Stimulated activated CD4-positive, alpha-beta T cell treated with anti-CD3 and anti-CD28 coated beads, Interleukin-15, amount 100 ng/mL, for 1 hour (primary cell): ENCODE measurements at places on chromosomes 2 and 18.

DNA sequence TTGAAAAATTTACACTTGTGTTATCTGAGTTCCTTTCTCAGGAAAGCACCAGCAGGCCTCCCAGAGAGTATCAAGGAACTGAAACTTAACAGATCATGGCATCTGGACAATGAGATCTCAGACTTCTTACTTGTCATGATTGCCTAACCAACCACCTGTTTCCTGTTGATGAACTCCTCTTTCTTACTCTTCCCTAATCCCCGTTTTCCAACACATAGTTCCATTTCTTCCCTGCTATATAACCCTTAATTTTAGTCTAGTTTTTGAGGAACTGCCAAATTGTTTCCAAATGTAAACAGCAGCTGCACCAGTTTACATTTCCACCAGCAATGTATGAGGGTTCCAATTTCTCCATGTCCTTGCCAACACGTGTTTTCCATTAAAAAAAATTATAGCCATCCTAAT is 6.1 kb upstream of the FAM171B start:
- no peak for DNase-seq

- no peak for DNase-seq
Observed at GRCh38 chr2:200662727-200663126, 76.9 kb downstream of the AOX1 start.

- DNase-seq: no peak
Observed at GRCh38 chr2:120406566-120406965, 60.6 kb downstream of the INHBB start.

DNA sequence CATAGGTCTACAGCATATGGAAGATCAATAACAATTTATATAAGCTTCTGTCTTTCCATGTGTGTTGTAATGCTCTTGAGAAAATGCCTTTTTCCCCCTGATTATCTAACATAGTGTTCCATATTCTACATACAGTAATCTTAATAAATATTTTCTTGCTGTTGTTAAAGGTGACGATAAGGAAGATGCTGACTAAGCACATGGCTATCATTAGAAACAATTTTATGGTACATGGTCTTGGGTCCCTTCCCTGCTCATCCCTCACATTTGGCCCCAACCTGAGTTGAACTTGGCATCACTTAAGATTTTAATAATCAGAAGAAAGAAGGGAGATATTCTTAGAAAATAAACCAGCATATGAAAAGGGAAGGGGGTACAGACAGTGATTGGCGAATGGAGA is 382.1 kb upstream of the CDH20 start:
- DNase-seq: no peak

DNA sequence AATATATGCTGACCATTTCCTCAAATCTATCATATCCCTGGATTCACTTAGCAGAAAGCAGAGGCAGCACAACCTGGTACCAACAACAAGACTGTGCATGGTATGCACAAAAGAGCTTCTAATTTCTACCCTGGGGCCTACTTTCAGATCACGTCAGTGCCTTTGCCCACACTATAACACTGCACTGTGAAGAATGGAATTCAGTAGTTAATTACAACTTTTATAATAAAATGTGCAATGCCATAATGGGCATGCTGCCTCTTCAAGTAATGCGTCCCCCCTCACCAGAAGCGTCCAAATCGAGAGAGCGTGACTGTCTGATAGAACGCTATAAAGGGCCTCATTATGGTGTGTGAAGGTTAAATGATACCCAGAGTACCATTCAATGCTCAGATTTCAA is 328.1 kb upstream of the PKDCC start:
- no peak for DNase-seq

DNA sequence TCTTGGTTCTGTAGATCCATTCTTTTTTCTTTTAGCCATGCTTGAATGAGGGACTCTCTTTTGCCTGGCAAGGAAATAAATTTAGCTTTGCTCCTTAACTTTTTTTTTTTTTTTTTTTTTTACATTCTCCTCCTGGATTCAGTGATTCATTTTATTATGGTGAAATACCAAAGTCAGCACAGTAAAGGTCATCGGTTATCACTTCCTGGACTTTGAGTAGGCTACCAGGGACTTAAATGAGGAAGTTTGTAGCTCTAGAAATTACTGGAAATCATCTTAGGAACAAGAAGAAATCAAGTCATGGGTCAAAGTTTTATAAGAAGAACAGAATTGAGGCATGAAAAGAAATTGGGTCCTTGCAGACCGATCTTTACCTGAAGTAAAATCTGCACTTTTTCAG is 75.0 kb downstream of the SOCS6 start:
- no peak for DNase-seq

GRCh38 chr2:176126929-176127773 is 2.4 kb upstream of the HOXD8 start:
- peak; percentile 47 for DNase-seq

DNA sequence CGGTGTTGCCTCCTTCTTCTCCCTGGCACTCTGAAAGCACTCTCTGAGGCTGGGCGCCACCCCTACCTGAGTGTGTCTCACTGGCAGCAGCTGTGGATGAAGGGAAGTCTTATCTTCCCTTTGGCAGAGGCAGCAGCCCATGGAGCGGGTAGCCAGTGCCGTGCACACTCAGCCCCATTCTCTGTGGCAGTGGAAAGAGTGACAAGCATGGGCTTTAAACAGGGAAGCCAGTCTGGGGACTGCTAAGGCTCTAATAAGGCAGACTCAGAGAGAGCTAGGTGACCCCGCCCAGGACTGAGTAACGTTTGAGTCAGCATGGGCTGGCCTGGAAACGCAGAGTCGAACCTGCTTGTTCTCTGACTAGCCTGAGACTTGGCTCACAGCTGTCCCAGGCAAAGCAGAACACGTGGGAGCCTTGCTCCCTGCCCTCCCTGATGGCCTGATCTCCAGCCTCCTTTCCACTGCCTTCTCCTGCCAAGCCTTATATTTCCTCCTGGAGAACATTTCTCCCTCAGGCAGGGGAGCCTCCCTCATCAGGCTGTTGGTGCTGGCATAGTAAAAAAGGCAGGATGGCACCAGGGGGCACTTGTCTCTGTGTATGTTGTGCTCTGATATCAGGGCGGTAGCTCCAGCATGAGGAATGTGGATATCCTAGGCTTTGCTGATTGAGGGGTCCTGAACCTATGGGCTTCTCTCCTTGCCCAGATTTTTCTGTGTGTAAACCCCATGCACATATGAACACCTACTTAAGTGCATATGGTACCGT is 93.9 kb upstream of the LGALSL start:
- DNase-seq: no peak
